ENCODE measurements at places on chromosomes 5 and 9.

DNA sequence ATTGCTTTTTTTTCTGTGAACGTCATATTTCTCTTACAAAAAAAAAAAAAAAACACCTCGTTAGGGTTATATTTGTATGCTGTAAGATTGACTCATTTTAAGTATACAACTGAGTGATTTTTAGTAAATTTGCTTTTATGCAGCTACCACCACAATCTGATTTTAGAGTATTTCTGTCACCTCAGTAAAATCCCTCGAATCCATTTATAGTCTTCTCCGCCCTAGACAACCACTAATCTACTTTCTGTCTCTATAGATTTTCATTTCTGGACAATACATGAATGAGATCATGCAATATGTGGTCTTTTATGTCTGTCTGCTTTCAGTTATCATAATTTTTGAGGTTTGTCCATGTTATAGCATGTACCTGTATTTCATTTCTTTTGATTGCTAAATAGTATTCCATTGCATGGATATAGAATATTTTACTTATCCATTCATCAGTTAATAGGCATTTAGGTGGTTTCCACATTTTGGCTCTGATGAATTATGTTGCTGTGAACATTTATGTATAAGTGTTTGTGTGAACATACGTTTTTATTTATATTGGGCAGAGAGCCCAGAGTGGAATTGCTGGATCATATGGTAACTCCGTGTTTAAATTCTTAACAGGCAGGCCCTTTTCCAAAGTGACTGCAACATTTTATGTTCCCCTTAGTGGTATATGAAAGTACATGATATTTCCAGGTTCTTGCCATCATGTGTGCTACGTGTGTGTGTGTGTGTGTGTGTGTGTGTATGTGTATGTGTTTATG is 171.4 kb downstream of the SGCD start:
- DNase-seq, result no peak

DNA sequence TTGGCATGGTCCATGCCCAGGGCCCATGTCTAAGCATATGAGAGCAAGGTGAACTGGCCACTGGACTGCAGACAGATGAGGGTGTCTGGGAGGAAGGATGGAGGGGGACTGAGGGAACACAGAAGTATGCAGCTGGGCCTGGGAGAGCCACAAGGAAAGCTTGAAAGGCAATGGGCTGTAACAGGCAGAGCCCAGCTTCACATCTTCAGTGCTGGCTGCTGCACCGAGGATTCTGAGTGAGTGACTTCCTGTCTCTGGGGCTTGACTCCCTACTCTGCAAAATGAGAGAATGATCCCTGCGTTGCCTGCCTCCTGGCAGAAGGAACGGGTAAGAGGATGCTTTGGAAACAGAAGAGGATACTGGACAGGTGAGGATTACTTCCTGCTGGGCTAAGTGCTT is 29.0 kb downstream of the COL15A1 start:
- no peak for DNase-seq

- no peak for DNase-seq
These were observed 10.4 kb downstream of the UIMC1 start for GRCh38 chr5:176995896-176996767.

- DNase-seq, result no peak
These were observed 137.8 kb downstream of the ROR2 start for GRCh38 chr9:91812191-91812590.

DNA sequence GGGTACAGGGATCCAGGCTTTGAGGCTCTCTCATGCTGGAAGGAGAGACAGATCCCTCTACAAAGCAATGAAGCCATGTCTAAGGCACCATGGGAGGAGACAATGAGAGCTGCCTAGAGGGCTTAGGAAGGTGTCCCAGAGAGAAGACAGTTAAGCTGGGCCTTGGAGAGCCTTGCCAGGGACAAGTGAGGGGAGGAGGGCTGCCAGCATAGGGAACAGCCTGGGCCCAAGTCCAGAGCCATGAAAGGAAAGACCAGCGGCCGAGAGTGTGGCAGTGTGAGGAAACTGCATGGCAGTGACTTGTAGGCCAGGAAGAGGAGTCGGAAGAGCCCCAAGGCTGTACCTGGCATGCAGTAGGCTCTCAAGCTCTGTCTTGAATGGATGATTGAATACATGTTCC is 88.5 kb downstream of the PSD2 start:
- DNase-seq, result no peak

DNA sequence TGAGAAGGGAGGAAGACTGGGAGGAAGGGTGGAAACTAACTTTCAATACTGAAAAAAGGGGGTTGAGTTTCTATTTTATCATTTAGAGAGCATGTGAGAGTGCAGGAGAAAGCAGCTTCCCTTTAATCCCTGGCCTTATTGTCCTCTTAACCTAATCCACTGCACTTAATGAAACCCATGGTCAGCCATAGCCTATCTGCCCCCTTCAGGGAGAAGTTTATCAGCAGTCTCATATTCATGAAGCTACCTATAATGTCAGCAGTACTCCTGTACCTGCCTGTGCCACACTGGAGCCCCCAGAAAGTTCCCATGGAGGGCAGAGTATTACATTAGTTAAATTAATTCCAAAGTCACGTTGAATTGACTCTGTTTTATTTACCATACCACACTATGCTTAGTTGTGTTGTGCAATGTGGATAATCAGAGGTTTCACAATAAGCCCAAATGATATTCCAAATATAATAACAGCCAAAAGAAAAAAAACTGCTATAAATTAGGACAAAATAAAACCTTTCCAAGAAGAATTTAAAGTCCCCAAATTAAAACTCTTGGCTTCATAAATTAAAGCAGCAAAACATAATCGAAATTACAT is 62.9 kb downstream of the MUSK start:
- no peak for DNase-seq

- no peak for DNase-seq
These were observed 24.2 kb downstream of the LSM11 start for GRCh38 chr5:157767689-157768088.

GRCh38 chr5:170631466-170632195 is 127.8 kb downstream of the KCNIP1 start:
- no peak for DNase-seq

- no peak for DNase-seq
These were observed 505.1 kb downstream of the CETN3 start for GRCh38 chr5:89904442-89904841.

DNA sequence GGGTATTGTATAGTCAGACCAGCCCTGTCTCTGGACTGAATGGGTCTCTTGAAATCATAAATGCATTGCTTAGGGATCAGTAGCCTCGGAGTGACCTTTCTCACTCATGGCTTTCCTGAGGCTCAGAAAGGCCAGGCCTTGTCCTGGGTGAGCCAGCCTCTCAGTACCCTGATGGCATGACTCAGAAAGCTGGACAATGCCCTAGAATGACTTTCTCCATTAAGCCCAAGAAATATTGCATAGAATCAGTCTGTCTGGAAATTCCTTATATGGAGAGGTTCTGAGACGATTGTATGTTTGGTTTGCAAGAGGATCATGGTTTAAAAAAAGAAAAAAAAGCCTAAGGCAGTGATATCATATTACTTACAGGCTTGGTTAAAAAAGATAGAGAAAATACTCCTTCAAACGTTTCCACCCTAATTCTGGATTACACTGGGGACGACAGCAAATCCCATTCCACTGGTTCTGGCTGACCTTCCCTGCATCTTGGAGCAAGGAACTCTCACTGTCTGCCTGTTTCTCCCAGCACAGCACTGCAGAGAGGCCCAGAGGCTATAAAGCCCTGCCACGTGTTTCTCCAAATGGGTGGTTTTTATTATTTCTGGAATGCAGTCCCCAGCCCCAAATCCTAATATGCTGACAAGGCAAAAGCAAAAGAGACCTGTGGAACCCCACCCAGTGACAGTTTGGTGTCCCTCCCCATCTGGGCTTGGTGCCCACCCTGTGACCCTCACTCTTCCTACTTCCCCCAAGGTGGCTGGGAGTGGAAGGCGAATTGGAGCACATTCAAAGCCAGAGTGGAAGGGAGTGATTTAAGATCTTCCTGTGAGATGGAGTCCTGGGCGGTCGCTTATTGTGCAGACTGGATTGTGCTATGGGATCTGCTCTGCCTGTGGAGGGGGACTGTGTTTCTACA is 34.4 kb downstream of the MAP1B start:
- no peak for DNase-seq

GRCh38 chr9:72978744-72979143 is 25.9 kb upstream of the ALDH1A1 start:
- no peak for DNase-seq

- DNase-seq, result peak; percentile 75
These were observed 12.9 kb downstream of the CXCL14 start for GRCh38 chr5:135565725-135566421.

GRCh38 chr9:85662573-85662972 is 79.2 kb downstream of the AGTPBP1 start:
- DNase-seq, result no peak

DNA sequence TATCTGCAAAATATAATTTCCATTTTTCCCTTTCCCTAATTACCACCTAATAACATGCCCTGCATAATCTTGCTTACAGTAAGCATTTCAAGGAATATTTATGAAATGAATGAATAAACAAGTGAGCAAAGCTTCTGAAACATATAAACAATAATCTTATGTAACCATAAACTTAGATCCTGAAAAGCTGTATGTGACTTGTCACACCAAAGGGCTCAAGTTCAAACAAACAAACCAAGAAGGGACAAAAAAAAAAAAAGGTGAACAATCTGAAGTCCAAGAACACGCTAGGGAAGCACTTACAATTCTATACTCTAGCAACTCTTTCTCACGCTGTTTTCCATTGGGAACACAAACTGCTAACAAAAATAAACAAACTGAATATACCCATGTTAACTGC is 36.3 kb downstream of the PLPP1 start:
- DNase-seq, result no peak

- DNase-seq, result no peak
These were observed 155.5 kb downstream of the GNAQ start for GRCh38 chr9:77876091-77876490.

DNA sequence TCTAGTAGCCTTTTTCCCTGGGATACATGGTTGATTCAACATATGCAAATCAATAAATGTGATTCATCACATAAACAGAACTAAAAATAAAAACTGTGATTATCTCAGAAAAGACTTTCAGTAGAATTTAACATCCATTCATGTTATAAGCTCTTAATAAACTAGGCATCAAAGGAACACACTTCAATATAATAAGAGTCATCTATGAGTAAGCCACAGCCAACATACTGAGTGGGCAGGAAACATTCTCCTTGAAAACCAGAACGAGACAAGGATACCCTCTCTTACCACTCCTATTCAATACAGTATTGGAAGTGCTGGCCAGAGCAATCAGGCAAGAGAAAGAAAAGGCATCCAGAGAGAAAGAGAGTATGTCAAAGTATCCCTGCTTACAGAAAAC is 239.9 kb downstream of the ATPSCKMT start:
- no peak for DNase-seq

DNA sequence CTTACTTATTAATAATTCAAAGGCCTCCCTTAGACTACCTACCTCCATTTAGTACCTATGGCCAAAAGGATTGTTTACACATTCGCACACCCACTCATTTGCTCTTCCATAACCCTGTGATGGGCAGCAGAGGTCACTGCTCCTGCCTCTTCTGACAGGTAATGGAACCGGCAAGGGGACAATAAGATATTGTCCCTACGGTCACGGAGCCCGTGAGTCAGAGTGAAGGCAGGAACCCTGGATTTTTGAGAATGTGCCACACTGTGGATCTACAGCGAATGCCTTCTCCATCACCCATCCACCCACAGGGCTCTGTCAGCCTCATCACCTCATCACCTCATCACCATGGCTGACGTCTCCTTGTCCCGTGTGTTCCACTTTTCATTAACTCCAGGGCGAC is 132.3 kb downstream of the MYO10 start:
- DNase-seq, result no peak

GRCh38 chr9:18689921-18690320 is 216.0 kb downstream of the ADAMTSL1 start:
- no peak for DNase-seq

DNA sequence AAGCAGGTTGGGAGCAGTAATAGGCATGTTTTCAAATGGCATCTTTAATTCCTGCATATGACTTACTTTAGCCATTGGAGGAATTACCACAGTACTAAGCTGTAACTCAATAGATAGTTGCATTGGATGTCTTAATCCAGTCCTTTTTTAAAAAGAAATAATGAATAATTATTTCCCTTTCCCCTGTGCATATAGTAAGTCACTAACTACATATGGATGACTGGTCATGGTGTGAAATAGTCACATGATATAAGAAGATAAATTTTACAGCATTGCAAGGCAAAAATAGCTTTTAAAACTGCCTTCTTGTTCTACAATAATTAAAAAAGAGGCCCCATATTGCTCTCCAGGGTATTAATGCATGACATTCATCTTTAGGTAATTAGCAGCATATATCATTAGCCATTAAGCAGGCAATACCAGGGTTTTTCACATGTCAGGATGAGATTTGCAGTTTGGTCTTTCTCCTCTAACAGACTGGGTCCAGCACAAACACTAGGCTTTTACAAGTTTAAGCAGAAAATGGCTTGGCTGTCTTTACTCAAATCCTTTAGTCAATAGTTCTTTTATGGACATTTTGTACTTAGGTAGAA is 606.4 kb upstream of the RORB start:
- DNase-seq, result no peak

- no peak for DNase-seq
These were observed 67.1 kb downstream of the EHMT1 start for GRCh38 chr9:137685741-137686420.

GRCh38 chr5:150014456-150014855 is 13.9 kb downstream of the HMGXB3 start:
- DNase-seq, result no peak

- DNase-seq, result no peak
These were observed 417.0 kb downstream of the TMEM161B start for GRCh38 chr5:87851603-87852002.

GRCh38 chr5:136073714-136074529 is 45.1 kb downstream of the TGFBI start:
- no peak for DNase-seq

GRCh38 chr9:2809692-2810419 is 34.0 kb downstream of the PUM3 start:
- no peak for DNase-seq

GRCh38 chr5:140672455-140673186 is 755 bp downstream of the DND1 start:
- no peak for DNase-seq

DNA sequence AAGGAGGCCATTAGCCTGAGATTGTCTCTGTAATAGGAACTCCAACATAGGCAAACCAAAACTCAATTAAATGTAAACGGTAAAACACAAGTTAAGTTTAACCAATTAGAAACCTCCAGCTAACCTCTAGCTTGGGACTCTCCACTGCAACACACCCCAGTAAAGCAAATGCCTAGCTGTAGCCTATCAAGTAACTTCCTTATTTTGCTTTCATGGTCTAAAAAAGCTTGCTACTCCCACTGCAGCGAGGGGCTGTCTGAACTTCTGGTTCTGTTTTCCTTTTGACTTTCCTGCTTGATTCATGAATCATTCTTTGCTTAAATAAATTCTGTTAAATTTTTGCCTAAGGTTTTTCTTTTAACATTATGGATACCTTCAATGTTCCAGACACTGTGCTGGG is 24.4 kb upstream of the C5orf46 start:
- no peak for DNase-seq

- no peak for DNase-seq
These were observed 48.9 kb upstream of the SLC2A8 start for GRCh38 chr9:127347831-127348776.

GRCh38 chr5:107564931-107565372 is 105.8 kb downstream of the EFNA5 start:
- no peak for DNase-seq

All from stimulated activated CD4-positive, alpha-beta T cell treated with anti-CD3 and anti-CD28 coated beads, Interleukin-4, amount 100 ng/mL, for 24 hours (primary cell).